ENCODE measurements at places on chromosomes 5 and 9.

GRCh38 chr9:99986642-99987041 lies 80.2 kb downstream of the STX17 start:
- no peak for DNase-seq

DNA sequence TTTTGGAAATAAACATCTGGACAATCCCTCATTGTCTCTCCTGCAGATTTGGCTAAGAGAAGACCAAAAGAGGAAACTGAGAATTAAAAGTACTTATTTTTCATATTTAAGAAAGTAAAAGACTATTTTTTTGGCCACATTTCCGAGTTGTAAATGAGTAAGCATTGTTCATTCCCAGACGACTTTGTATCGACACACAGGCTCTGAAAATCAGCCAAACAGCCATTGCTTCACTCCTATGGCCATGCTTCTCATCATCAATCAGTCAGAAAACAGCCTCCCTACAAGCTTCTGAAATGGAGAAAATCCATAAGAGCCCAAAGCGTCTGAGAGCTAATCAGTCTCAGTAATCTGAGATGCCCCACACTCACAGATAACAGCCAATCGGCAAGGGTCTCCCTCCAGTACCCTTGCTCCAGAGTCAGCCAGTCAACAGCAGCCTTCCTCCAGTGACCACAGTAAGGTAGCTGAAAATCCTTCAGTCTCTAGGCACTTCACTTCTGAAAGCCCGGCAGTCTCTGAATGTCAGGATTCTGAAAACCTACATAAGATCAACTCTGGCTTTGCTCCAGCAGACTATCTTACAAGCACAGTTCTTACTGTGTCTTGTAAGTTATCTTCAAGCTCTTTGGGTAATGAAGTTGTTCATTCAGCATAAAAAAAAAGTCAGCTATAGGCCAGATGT lies 30.9 kb downstream of the CDO1 start:
- no peak for DNase-seq

DNA sequence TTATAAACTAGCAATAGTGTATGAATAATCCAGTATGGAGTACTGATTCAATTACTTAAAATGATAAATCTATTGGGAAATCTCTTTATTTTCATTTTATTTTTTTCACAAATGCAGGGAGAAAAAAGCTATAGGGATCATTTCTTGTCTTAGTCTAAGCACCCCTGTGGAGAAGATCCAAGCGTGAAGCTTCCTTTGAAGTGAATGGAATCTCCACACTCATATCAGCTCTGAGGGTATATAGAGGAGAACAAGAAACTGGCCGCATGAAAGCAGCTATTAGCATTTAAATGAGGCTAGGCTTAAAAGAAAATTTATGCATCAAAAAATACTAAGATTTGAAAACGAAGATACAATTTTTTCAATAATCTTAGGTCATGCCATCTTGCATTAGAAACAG lies 12.9 kb upstream of the PAM start:
- no peak for DNase-seq

- no peak for DNase-seq
Observed at GRCh38 chr5:71783891-71784290, 64.8 kb downstream of the CARTPT start.

- no peak for DNase-seq
Observed at GRCh38 chr9:5876026-5876425, 14.7 kb upstream of the MLANA start.

Measured in kidney glomerular epithelial cell (primary cell).